IPS DF 19.7 (cell line): ENCODE measurements at places on chromosomes 16 and 17.

DNA sequence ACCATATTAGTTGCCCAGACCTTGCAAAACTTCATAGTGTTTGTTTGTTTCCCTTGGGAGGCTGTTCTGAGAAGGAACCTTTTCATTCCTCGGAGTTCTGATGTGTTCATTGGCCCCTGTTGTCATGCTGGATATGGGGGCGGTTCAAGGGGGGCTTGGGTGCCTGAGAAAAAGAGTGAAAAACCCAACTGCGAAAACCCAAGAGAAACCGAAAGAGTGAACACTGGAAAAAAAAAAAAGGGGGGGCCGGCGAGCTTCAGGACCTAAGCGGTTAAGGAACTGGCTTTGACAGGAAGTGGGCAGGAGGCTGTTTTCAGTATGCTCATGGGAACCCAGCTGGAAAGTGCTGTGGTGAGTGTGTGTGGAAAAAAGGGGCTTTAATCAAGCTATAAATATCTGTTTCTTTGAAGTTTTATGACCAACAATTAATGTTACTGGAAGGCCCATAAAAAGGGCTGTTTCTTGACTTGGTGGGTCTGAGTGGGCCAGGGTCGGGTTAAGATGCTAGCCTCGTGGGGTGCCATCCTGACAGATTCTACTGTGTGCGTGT, 510.7 kb downstream of the MAF start:
- DNase-seq = no peak

GRCh38 chr17:72997559-72997958, 94.9 kb downstream of the SLC39A11 start:
- DNase-seq = no peak

DNA sequence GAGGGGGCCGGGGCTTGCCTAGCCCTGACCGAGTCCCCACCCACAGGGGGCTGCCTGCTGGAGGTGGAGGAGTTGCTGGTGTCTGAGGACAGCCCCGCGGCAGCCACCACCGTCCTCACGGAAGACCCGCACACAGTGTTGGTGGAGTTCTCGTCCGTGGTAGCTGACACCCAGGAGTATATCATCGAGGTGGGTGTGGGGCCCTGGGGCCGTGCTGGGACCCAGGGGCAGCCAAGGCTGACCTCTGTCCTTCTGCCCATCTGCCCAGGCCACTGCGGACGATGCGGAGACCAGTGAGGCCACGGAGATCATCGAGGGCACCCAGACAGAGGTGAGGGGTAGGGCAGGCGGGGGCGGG, 1.5 kb upstream of the DNASE1L2 start:
- DNase-seq = no peak

DNA sequence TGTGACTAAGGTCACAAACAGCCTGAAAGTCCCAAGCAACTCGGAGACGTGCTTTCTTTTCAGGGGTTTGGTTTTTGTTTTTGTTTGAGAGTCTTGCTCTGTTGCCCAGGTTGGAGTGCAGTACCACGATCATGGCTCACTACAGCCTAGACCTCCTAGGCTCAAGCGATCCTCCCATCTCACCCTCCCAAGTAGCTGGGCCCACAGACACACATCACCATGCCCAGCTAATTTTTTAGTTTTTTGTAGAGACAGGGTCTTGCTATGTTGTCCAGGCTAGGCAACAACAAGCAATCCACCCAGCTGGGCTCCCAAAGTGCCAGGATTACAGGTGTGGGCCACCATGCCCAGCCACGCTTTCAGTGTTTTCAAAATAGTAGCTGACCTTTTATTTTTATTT, 19.8 kb upstream of the GGA2 start:
- DNase-seq = no peak

GRCh38 chr16:64162613-64163375, 959.1 kb downstream of the CDH11 start:
- no peak for DNase-seq

DNA sequence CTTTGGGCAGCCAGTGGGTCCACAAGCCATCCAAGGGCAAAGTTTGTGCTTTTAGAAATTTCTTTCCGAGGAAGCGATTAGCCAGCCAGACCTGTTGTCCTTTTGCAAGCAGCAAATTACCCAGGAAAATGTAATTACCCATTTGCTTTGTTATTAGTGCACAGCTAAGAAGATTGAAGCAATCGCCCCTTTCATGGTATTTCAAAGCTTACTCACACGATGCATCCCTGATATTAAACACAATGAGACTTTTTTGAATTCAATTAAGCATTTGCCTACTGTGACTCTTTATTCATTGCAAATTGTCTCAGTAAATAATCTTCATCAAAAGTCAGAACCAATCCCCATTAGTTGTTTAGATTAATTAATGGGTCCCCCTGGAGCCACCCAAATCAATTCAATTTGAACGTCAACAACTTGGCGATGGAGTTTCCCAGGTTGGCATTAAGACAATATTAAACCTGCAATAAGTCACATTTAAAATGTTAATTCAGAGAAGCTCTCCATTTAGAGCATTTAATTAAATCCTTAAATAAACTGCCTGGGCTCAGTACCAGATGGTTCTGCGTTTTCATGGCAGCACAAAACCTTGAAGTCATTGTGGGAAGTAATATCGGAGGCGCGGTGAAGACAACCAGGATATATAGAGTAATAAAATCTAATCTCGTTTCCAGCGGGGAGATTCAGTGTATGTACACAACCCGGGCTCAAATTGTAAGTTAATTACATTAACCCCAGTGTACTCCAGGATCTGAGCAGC, 366.2 kb upstream of the TNRC6C start:
- no peak for DNase-seq

- no peak for DNase-seq
Observed at GRCh38 chr16:12449795-12450194, 353.9 kb downstream of the CPPED1 start.

GRCh38 chr17:36468903-36469635, 17.4 kb upstream of the ZNHIT3 start:
- DNase-seq = no peak

GRCh38 chr17:44558334-44558709, 1.0 kb downstream of the FZD2 start:
- no peak for DNase-seq
